ENCODE measurements at places on chromosomes 4 and X.

- DNase-seq, result no peak
Observed at GRCh38 chr4:25834411-25835107, 28.2 kb downstream of the SEL1L3 start.

DNA sequence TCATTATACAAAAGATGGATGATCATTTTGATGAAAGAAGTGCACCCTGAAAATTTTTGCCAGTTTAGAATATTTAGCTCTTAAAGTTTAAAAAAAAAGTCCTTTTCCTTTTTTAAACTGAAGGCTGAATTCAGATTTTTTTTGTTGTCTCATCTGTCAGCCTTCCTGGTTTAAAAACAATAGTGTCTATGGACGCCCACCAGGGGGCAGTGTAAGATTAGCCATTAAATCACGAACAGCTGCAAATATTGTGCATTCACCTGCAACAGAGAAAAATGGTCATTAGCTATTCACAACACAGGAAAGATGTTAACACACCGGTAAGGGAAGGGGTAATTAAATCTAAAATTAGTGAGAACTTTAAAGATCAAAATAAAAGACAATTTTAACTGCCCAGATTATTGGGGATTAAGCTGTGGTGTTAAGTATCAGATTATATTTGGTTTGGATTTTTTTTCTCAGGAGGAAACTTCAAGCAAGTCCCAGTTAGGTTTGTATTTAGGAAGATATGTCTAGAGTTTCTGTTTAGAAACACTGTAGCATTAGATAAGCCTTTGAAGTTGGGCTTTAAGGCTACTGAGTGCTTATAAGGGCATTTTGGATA lies 4.4 kb upstream of the CXorf38 start:
- DNase-seq, result no peak

DNA sequence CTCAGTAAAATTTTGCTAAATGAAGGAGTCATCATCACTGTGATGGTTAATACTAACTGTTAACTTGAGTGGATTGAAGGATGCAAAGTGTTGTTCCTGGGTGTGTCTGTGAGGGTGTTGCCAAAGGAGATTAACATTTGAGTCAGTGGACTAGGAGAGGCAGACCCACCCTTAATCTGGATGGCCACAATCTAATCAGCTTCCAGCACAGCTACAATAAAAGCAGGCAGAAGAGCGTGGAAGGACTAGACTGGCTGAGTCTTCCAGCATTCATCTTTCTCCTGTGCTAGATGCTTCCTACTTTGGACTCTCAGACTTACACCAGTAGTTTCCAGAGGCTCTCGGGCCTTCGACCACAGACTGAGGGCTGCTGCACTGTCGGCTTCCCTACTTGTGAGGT lies 21.3 kb upstream of the WDR44 start:
- no peak for DNase-seq

DNA sequence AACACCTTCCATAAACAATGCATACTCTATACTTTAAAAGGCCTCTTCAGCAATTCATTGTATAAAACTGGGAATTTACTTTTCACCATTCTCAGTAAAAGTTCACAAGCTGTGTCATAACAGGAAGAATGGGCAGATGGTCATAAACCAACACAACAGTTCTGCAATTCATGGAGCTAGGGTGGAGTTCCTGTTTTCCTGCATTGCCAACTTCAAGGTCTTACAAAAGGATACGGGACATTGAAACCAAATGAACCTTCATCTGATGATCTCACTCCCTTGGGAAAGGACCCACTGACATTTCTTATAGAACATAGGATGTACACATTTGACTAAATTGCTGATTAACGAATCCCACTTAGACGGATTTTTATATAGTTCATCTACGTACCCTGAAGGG lies 4.1 kb downstream of the KDR start:
- DNase-seq, result no peak
